Left cardiac atrium (tissue), 4 donors: ENCODE measurements at places on chromosomes 6 and 20. TPM values are rescaled to one million over a fixed set of nuclear protein-coding genes. Genes with fewer than 3 reads are reported as not detected.

DNA sequence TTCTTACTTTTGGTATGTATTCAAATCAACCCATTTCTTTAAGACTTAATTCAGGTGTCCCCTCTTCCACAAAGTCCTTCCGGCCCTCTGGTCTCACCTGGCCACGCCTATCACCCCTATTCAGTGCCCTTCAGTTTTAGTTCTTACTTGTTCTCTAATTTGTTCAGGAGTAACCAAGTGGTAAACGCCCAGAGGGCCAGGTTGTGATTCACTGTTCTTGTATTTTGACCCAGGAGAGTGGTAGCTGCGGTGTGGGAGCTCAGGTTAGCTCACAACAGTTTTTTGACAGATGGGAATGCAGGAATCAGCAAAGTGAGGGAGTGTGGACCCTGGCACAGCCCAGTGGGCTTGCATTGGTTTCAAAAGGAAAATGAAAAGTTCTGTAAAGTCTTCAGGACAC is 81.7 kb upstream of the RIPOR2 start:
- no peak for DNase-seq

DNA sequence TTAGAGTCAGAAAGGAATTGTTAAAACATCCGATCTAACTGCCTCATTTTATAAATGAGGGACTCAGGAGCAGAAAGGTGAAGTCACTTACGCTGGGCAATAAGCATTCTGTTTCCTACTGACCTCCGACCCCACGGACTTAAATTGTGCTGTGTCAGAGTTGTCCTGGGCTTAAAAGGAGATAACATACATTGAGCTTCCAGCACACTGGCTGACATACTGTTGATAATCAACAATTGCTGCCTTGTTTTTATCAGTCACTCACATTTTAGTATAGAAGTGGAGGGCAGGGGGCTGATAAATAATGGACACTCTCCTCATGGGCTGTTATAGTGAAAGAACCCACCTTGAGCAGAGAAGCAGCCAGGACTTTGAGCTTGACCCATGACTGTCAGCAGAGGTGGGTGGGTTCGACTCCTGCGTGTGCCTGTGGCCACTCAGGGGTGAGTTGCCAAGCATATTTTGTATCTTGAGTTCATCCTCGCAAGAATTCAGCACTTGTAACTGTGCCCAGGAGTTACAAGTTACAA is 166.5 kb upstream of the JARID2 start:
- no peak for DNase-seq

- no peak for DNase-seq
Observed at GRCh38 chr6:44739181-44739580, 351.7 kb downstream of the CDC5L start.

GRCh38 chr6:75041381-75041780 is 164.5 kb downstream of the COL12A1 start:
- no peak for DNase-seq

- no peak for DNase-seq
Observed at GRCh38 chr6:4896401-4896800, 107.4 kb downstream of the RPP40 start.

DNA sequence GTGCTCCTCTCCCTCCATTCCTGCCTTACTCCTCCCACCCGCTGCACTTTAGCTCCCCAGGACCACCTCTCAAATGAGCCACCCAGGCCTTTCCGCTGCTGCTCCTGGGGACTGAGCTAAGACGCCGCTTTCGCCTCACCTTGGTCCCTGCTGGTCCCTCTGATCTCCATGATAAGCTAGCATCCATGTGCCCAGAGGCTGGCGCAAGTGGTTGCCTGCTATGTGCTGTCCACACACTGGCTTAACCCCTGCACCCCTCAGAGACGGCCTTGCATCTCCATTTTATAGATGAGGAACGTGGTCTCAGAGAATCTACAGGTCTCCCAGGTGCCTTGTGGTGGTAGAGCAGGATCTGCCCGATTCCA is 160.1 kb upstream of the PMEPA1 start:
- DNase-seq: no peak

GRCh38 chr6:159473475-159474263 is 219.4 kb downstream of the SOD2 start:
- DNase-seq: no peak

GRCh38 chr6:14711056-14711703 is 534.7 kb upstream of the JARID2 start:
- no peak for DNase-seq

GRCh38 chr6:128990915-128991314 is 108.0 kb downstream of the LAMA2 start:
- DNase-seq: no peak

DNA sequence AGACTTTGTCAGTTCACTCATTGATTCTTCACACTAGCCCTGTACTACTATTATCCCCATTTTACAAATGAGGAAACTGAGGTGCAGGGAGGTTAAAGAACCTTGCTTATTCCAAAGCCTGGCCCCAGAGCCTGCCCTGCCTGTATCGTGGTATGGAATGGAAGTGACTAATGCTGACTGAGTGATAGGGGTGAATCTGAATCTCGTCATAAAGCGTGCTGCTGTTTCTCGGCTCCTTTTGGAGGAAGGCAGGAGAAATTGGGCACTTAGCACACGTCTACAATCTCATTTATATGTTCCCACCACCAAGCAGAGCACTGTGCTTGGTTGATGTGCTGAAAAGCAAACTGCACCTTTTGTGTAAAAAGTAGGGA is 17.1 kb downstream of the GFRA4 start:
- DNase-seq: no peak

DNA sequence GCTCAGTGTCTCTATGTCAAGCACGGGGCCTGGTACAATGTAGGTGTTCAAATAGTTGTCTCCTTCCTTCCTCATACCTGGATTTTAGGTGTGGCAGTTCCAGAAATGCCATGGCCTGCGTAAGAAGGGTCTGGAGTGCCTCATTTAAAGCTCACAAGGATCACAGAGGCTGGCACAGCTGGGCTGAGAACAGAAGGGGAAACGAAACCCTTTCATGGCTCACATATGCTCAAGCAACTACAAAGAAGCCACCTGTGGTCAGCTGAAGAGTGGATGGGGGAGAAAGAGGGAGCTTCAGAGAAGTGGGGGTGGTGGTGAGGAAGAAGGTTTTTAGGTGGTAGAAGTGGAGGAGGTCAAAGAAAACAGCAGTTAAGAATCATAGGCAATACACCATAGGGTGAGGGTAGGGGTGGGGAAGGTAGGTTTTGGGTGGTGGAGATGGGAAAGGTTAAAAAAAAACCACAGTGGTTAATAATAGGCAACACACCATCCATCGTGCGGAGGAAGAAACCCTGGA is 17.0 kb upstream of the TOP1 start:
- DNase-seq: no peak

DNA sequence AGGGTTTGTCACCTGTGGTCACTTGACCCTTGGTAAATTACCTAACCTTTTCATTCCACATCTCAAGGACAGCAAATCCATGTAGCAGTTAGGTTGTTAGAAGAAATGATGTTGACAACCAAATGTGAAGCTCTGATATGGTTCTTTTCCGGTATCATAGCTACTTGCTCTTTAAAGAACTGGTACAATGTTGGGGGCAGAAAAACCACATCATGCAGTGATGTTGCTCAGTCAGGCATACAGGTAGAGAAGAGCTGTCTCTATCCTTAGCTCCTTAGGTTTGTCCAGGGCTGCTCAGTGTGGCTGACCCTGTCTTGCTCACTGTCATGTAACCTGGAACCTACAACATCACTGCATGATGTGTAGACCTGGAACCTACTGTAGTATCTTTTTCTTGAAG is 135.5 kb downstream of the LRRC1 start:
- DNase-seq: no peak

DNA sequence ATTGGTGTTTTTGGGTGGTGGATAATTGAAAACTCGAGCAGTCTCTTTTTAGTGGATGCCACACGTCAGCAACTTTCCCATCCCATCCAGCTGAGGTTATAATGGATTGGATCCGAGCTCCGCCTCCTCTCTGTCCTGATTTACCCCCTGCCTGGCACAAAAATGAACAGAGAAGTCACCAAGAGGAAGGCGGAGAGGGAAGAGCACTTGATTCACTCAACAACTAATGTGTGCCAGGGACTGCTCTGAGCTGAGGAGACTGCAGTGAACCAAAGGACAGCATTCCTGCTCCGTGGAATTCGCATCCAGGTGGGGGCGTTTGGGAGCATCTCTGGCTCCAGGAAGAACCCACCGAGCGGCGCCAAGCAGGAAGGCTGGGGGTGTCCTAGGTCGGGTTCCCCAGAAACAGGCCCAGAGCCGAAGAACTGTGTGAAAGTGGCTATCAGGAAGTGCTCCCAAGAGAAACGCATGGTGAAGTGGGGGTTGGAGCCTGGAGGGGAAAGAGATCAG is 95.8 kb upstream of the NAA20 start:
- peak; percentile 54 for DNase-seq

GRCh38 chr6:32982702-32983492 is 14.5 kb downstream of the BRD2 start:
- no peak for DNase-seq

DNA sequence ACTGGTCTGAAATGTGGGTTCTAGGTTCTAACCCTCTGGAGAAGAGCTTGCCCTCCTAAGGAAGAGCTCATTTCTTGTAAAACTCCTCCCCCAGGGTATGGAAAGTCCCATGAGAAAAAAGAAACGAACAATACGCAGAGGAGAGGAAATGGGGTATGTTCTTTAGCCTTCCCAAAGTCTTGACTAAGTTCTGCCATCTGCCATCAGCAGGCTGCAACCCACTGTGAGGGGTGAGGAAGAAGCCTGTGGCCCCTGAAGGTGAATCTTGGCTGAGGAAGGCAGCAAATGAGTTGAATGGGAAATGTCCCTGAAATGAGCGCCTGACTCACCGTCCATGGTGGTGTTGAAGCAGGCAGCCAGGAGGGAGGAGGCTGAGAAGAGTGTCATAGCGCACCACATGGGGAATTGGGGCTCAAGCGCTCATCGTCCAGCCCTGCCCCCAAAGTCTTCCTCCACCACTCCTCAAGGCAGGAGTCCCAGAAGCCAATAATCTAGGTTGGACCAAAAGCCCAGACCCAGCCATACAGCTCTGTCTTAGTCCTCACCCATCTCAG is 10.4 kb upstream of the MATN4 start:
- DNase-seq: no peak

DNA sequence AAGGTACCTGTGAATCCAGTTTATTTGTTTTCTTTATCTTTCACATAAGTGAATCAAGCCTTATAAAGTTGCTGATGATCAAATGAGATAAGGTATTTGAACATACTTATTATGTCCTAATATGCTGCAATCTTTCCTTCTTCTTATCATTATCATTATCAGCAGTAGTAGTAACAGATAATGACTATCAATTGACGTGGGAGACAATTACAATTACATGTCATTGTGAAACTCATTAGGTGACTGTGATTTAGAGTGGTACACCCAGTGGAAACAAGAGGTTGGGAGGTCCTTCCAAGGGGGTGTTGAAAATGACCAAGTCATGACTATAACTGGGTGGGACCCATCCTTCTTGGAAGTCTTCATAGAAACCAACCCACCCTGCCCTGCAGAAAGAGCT is 2.8 kb downstream of the CLIC5 start:
- no peak for DNase-seq

- no peak for DNase-seq
Observed at GRCh38 chr6:100460650-100461204, 4.0 kb downstream of the SIM1 start.

DNA sequence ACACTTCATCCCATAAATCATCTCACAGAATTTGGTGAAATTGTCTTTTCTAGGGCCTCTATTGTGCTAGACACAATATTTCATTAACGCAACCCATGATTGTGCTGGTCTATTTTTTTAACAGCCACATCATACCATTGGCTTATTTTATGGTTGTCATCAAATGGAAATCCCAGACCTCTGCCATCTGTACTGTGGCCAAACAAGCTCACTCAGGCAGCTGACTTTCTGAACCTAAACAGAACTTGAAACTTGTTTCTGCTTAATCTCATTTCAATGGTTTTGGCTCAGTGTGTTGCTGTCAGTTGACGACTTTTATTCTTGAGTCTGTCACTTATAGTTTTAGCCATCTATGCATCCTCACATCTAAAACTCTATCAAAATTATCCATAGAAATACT is 111.8 kb downstream of the HAO1 start:
- peak; percentile 14 for DNase-seq

DNA sequence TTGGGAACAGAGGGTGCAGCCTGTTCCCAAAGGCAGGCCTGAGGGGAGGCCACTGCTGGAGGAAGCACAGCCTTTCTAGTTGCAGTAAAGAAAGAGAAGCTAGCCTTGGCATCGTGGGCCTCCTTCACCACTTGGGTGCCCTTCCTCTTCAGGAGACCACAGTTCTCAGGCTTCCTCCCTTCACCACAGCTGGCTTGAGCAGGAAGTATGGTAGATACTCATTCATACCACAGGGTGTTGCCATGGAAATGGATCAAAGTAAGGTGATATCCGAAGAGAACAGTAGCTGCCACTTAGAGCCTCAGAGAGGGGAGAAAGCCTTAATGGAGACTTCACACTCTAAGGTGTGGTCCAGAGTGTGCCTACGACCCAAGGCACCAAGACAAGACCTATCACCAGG is 120.4 kb upstream of the RIPOR2 start:
- DNase-seq: no peak

DNA sequence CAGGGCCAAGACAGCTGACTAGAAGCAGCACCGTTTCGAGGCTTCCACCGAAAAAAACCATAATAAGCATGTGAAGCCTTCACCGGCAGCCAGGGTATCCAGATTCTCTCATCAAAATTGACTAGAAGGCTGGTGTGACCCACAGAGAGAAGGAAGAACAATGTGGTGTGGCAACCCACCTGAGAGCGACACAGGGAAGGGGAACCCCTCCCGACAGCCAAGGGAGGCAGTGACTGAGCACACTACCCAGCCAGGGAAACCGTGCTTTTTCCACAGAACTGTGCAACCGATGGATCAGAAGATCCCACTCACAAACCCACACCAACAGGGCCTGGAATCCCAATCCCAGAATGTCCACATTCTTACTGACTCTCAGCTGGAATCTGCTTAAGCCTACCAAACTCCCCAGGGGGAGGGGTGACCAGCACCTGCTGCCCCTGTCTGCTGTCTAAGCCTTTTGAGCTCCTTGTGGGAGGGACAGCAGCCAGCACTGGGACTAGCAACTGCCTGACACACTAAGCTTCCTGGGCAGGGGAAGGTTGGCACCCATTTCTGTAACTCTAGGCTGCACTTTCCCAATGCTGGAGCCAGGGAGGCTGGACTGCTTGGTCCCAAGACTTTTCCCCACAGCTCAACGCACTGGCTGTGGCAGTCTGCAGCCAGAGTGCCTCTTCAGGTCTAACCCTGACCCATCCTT is 231.9 kb upstream of the FAM83B start:
- DNase-seq: no peak

FNDC11 gene
- total RNA-seq: not detected

MLIP gene
- total RNA-seq: 248 TPM

PARD6B gene
- 3.2 TPM for total RNA-seq

DPPA5 gene
- not detected for total RNA-seq

PRR18 gene
- 0.65 TPM for total RNA-seq

POM121L2 gene
- not detected for total RNA-seq

CRISP2 gene
- total RNA-seq: not detected

LZTS3 gene
- total RNA-seq: 13.2 TPM

LGSN gene
- not detected for total RNA-seq
